Activated naive CD4-positive, alpha-beta T cell treated with anti-CD3 and anti-CD28 coated beads, Interleukin-2, amount 50 U/mL, for 72 hours (primary cell): ENCODE measurements at places on chromosomes 2 and 18. TPM values are rescaled to one million over a fixed set of nuclear protein-coding genes. Genes with fewer than 3 reads are reported as not detected.

GRCh38 chr2:165874445-165875039 is 79.0 kb downstream of the TTC21B start:
- no peak for DNase-seq

The TMEM37 gene
- total RNA-seq: not detected

The RBM44 gene
- total RNA-seq: 1.0 TPM

The ANO7 gene
- 5.3 TPM for total RNA-seq

- DNase-seq: no peak
These were observed 2.3 kb downstream of the SLC3A1 start for GRCh38 chr2:44277541-44277940.

DNA sequence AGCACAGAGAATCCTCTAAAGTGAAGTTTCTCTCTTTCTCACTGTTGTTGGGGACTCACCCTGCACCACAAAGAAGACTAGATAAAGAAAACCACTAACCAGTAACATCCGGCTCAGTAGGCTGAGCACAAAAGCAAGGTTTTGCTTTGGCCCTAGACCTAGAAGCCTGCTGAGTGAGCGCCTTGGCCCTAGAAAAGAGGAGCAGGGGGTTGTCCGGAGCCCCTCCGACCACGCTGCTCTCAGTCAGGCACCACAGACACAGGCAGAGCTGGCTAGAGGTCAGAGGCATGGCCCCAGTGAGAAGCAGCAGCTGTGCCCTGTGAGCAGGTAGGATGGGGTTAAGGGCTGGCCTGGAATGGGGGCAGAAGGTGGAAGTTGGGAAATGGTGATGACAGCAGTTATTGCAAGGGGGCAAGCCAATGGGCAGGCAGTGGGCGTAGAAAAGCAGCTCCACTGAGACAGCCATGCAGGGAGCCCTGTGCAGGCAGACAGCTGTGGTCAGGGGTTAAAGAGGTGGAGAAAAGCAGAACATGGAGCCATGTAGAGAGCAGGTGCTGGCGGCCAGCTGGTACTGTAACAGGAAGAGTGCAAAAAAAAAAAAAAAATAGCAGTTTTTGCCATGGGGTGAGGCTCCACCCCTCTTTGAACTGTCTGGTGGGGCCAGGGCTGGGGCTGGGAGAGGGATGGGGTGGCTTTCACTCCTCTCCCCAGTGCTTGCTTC is 36.9 kb upstream of the SLC14A1 start:
- no peak for DNase-seq

DNA sequence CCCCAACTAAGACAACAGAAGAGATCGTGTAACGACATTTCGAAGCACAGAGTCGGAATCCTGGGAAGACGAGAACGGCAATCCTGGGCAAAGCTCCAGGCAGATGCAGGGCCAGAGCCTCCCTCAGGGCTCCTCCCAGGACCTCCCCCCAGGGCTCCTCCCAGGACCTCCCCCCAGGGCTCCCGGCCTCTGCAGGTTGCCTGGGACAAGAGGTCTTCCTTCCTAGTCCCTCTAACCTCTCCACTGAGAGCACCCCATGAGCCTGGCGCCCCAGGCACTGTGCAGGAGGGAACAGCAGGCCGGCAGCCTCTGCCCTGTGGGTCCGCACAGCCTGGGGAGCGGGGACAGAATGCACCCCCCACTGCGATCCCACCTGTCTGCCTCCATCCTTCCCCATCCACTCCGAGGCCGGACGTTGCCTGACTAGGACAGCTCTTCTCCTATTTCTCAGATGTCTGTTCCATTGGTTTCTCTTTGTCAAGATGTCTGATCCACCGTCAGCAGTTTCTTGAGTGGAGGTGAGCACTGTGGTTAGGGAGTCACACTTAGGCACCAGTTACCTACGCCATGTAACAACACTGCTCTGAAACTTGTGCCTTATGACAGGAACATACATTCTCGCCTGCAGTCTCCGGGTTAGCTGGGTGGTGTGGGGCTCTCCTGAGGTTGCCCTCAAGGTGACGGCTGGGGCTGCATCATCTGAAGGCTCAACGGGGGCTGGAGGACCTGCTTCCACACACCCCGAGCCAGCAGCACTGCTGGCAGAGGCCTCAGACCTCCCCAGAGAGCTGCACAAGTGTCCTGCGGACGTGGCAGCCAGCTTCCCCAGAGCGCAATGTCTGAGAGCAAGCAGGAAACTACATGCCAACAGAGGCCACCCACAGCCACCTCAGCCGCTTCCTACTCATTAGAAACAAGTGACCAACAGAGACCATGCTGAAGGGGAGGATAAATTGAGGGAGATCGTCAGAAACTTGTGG is 28.9 kb downstream of the ADI1 start:
- DNase-seq: peak; percentile 49

DNA sequence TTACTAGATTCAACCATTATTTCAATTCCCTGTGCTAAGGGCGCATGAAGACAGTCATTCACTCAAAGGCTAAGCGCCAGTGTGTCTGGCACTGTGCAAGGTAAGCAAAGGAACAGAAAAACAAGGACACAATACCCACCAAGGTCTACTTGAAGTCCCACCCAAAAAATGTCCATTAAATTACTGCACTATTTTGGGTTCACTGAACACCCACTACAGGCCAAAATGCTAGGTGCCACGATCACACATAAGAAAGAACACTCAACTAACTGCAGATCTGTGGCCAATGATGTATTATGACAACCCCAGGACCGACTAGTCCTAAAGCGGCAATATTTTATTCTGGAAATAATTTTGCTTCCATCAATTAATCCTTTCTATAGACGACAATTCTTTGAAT is 1.8 kb downstream of the TMEM131 start:
- no peak for DNase-seq

The GKN1 gene
- not detected for total RNA-seq

- DNase-seq: no peak
These were observed 33.7 kb downstream of the TMEM17 start for GRCh38 chr2:62472312-62472711.

The UGT1A1 gene
- not detected for total RNA-seq

- DNase-seq: no peak
These were observed 814.2 kb downstream of the LRP1B start for GRCh38 chr2:141316606-141317005.

The KCNE4 gene
- total RNA-seq: not detected

GRCh38 chr2:62964050-62964449 is 86.6 kb upstream of the OTX1 start:
- no peak for DNase-seq

DNA sequence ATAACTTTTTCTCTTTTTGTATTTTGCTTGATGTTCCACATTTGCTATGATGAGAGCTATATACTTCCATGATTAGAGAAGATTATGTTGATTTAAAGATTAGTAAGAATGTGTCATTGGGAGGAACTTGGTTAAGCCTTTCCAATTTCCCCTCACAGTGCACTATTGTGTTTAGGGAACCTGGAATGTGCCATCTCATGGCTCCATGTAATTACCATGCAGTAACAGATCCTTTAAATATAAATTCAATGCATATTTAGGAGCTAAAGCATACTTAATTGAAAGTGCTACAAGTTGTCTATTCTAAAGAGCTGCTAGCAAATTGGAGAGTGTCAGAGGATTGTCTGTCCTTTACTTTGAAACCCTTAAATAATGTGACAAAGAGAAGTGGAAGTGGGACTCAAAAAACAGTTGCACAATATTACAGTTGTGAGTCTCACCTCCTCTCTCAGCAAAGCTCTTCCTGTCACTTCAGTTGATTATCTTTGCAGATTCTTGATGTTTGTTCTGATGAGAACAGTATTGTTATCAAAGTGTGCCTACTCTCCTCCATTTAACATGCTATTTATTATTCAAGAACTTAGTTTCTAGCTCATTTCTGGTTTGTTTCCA is 1162.7 kb upstream of the ZEB2 start:
- DNase-seq: no peak

GRCh38 chr2:133571249-133571648 is 3.0 kb upstream of the NCKAP5 start:
- no peak for DNase-seq

The MRPL44 gene
- 52.2 TPM for total RNA-seq

The CDKL4 gene
- not detected for total RNA-seq
